ENCODE measurements at places on chromosomes 6 and 20.

- DNase-seq: no peak
These were observed 28.8 kb downstream of the MAP7 start for GRCh38 chr6:136521427-136521826.

DNA sequence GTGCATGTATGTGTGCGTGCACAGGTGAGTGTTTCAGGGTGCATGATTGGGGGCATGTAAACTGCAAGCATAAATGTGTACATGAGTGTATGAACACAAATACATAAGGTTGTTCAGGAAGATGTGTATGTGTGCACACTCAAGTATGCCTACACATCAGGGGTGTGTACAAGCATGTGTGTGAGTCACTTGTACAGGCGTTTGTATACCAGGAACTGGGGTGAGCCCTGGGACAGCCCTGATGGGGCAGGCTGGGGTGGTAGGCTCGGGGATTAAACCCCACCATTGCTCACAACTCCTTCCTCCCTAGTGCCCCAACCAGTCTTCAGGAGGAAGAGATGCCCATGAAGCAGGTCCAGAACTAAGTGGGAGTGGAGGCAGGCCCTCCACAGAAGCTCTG lies 4.3 kb downstream of the CRIP3 start:
- no peak for DNase-seq

DNA sequence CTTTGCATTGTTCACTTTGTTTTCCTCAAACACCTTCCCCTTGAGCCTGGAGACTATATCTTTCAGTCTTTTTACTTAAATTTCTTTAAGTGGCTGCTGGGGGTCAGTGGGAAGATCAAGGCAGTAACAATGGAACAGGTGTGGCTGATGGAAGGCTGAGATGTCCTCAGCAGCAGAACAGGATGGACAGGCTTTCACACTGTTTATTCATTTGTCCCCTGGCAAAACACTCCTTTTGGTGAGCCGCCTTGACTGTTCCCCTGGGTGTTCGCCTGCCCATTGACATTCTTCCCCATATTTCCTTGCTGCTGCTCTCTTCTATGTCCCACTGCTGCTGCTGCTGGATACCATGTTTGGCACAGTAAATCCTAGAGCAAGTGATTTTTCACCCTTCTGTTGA lies 38.1 kb downstream of the RNF144B start:
- DNase-seq: no peak

DNA sequence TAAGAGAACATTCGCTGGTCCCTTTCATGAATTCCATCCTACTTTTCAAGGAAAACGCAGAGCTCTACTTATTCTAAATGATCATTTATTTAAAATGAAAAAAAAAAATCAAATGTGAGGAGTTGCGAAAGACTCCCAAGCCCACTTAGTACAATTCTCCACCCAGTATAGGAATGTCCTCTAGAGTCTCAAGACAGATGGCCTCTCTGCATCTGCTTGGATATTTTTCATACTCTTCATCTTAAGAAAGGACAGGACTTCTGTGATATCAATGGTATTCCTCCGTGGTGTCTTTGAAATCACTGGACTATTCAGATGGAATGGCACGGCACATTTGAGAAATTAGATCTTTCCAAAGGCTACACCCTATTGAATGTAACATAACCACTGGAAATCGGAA lies 107.1 kb downstream of the PTPRK start:
- no peak for DNase-seq

- DNase-seq: no peak
These were observed 89.6 kb upstream of the HMGCLL1 start for GRCh38 chr6:55668591-55668990.

DNA sequence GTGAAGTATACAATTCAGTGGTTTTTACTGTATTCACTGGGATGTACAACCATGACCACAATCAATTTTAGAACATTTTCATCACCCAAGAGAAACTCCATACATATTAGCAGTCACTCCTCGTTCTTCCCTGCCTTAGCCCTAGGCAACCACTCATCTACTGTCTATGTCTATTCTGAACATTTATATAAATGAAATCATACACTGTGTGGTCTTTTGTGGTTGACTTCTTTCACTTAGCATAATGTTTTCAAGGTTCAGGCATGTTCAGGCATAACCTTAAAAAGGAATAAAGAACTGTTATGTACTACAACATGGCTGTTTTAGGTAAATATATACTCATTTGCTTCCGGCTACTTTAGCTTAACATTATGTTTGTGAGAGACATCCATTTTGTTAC lies 37.3 kb downstream of the BLTP3A start:
- no peak for DNase-seq

DNA sequence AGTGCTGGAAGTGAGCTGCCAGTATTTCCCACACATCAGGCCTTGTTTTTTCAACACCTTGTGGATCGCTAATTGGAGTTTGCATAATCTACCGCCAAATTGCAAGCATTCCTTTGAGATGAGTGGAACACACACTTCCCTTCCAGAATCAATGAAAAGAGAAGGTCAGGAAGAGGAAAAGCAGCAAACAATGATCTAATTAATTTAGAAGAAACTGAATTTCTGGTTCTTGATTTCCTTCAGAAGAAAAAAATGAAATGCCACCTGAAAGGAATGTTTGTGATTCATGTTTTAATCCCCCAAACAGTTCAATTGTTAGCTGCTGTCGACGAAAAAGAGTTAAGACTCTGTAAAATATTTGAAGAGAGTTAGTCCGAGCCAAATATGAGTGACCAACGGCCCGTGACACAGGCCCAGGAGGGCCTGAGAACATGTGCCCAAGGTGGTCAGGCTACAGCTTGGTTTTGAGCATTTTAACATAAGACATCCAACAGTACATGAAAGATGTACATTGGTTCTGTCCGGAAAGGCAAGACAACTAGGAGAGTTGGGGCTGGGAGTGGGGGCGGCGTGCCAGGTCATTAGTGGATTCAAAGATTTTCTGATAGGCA lies 182.3 kb downstream of the MTFR2 start:
- DNase-seq: no peak

- no peak for DNase-seq
These were observed 426.2 kb downstream of the BMP2 start for GRCh38 chr20:7193681-7194080.

DNA sequence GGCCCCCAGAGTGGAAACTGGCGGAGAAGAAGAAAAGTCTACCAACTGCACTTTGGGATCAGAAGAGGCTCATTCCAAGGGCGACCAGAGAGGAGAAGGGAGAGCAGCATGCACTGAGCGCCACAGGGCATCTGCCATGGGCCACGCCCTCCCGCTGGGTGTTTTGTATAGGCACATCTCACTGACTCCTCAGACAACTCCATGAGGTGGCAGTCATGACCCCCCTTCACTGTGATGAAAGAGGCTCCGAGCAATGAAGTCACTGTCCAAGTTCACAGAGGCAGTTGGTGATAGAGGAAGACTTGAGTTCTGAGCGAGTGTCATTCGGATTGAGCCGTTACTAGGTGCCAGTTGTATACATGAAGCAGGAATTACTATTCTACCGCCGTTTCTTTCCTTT lies 15.4 kb downstream of the BPIFB1 start:
- DNase-seq: no peak

DNA sequence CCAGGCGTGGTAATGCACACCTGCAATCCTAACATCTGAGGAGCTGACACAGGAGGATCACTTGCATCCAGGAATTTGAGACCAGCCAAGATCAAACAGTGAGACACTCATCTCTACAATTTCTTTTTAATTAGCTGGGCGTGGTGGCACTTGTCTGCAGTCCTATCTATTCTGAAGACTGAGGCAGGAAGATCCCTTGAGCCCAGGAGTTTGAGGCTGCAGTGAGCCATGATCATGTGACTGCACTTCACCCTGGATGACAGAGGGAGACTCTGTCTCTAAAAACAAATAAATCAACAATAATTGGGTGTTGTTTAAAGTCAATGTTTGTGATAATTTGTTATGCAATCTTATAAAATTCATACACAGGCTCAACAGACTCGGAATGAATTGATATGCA lies 18.0 kb upstream of the HLA-A start:
- no peak for DNase-seq

DNA sequence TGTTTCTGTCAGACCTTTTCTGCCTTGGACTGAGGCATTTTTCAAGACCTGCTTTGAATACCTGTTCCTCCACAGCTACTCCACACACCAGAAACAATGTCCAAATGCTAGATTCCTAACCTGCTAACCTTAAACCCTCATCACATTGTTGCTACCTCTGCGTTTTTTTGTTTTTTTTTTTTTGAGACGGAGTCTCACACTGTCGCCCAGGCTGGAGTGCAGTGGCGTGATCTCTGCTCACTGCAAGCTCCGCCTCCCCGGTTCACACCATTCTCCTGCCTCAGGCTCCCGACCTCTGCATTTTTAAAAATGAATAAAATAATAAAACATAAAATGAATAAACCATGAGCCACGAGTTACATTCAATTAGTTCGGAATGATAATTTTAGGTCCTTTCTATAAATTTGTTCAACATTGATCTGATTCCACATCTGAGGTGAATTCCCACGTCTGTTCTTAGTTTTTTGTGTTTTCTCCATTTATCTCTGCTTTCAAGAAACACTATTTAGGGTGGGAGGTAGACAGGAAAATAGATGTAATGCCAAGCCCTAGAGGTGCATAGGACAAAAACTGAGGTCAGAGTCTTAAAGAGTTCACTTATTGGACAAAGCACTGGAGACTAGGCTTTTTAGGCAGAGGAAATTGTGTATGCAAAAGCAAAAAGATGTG lies 1.3 kb downstream of the C6orf89 start:
- no peak for DNase-seq

DNA sequence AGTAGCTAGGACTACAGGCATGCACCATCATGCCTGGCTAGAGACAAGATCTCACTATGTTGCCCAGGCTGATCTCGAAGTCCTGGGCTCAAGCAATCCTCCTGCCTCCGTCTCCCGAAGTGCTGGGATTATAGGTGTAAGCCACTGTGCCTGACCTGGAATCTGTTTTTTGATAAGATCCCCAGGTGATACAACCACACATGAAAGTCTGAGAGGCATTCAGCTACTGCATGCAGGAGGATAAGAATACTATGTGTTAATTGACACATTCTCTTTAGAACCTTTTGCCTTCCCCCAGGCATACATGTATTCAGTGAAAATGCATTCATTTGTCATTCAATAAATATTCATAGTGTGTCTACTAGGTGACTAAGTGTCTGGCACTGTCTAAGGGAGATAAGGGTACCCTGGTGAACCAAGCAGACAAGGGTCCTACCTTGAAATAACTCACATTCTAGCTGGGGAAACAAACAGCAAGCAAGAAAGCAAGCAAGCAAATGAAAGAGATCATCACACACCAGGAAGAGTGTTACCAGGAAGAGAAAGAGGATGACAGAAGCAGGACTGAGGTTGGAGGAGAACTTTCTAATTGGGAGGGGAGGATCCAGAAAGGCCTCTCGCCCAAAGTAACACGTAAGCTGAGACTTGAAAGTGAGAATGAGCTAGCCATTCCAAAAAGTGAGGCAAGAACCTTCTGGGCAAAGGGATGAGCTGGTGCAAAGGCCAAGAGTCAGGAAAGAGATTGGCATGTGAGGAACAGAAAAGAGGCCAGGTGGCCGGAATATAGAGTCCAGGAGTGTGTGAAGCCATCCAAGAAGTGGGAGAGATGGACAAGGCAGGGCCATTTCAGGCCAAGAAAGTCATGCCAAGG lies 6.5 kb downstream of the GFOD1 start:
- no peak for DNase-seq

GRCh38 chr20:43530321-43531090 lies 23.0 kb downstream of the L3MBTL1 start:
- no peak for DNase-seq

GRCh38 chr6:136438441-136438840 lies 111.8 kb downstream of the MAP7 start:
- no peak for DNase-seq

GRCh38 chr6:38846844-38847243 lies 131.7 kb downstream of the DNAH8 start:
- DNase-seq: no peak

DNA sequence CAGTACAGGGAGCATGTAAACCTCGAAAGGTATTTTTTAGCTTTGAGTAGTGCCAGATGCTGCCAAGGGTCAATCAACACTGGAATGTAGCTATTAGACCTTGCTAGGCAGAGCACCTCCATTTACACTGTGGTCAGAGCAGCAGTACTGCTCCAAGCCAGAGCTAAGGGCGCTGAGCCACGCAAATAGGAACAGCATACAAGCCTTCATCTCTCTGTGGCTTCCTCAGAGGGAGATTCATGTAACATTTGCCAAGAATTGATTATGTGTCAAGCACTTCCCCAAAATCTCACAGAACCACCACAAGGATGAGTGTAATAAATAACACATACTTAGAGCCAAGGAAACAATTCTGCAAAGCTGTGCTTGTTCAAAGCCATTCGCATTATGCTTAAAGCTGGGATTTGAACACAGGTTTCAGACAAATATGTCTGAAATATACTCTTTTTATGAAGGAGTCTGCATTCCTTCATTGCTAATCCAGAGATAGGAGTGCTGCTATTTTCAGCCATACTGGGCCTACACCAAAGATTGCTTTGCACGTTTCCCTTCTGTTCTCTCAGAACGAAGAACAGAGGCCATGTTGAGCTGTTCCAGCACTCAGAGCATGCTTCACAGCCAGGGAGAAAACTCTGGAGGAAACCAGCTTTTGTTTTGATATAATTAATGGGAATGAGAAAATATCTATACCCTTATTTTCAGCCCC lies 97.7 kb downstream of the SLC16A10 start:
- no peak for DNase-seq

DNA sequence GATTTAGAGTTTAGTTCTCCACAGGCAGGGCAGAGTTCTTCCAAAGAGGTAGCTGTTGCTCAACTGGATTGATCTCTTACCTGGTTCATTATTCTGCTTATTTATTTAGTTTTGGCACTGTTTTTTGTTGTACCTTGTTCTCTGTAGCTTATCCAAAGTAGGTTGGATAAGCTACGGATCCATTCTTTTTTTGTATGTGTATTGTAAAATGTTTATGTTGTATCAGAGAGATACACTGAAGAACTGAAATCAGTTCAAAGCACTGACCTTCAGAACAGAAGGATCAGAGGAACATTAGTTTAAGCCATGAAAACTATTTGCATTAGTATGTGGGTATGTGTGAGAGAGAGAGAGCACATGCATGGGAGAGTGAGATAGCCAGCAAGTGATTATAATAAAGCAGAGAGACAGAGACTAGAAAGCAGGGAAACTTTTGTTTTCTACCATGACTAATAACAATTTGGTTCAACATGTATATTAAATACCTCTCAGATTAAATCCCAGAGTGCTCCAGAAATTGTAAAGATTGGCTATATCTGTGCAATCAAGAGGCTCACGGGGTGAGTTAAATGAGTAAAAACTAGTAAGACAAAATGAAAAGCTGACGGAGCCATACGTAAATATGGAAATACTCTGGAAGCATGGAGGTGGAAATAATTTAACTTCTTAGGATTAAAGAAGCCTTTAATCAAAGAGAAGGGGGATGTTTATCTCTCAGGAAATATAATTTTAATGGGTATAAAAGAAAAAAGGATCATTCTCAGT lies 40.2 kb downstream of the ITCH start:
- no peak for DNase-seq

GRCh38 chr20:2984028-2984501 lies 59.4 kb upstream of the GNRH2 start:
- DNase-seq: no peak

Measured in CD4-positive, alpha-beta T cell treated with Interleukin-2 at 100 ng/mL for 4 hours (primary cell).